NCI-H2081 treated with DMSO at 0.1 percent for 48 hours (cell line): ENCODE measurements at places on chromosomes 4 and X.

DNA sequence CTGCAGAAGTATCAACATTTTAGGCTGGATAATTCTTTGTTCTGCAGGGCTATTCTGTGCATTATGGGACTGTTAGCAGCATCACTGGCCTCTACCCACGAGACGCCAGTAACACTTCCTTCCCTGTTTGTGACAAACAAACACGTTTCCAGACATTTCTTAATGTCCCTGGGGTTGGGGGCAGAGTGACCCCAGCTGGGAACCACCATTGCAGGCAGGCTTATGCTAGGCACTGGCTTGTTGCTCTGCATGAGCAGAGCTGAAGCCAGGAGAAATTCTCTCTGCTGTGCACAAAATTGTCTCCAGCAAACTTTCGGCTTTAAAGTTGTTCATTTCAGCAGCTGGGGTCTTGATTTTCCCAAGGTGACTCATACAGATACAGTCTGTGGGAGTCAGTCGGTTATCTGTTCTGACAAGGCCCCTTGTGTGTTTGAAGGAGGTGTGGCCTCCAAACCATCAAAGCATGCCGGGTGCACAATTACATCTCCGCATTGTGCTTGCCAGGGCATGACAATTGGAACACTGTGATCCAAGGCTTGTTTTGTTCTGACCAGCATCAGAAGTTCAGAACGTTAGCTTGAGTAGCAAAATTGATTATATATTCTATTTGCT, 156.4 kb upstream of the BOD1L1 start:
- no peak for DNase-seq

DNA sequence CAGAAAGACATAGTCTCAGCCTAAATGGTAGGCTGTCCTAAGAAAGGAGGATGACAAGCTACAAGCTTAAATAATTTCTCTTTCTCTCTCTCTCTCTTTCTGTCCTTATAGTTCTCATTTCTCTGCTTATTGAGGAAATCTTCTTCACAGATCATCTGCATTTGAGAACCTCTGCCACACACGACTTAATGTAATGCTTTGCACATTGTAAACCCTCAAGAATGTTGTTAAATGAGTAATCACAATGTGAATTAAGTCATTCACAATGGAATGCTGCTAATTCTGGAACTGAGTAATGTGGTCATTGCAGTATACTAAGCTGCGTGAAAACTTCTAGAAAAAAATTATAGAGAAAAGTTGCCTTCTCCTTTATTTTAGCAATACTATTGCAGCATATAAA, 508.9 kb upstream of the FTHL17 start:
- no peak for DNase-seq

DNA sequence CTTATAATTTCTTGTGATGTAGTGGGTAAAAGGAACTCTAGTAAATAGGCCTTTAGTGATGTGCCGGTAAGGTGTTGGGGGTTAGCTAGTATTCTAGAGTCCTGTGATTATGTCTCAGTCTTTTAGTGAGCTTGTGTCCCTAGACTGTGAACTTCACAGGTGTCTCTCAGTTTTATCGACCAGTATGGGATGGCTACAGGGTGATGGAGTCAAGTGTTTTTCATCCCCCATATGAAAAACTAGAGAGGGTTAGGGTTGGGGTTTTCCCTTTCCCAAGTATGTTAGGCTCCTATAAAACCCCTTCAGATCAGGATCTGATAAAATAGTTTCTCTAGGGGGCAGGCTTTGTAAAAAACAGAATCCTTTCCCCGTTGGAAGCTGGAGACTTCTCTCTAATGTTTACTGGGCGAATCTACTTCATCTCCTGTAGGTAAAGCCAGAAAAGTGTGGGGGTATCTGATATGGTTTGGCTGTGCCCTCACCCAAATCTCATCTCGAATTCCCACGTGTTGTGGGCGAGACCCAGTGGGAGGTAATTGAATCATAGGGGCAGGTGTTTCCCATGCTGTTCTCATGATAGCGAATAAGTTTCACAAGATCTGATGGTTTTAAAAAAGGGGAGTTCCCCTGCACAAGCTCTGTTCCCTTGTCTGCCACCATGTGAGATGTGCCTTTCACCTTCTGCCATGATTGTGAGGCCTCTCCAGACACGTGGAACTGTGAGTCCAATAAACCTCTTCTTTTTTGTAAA, 120.8 kb downstream of the DTHD1 start:
- no peak for DNase-seq

DNA sequence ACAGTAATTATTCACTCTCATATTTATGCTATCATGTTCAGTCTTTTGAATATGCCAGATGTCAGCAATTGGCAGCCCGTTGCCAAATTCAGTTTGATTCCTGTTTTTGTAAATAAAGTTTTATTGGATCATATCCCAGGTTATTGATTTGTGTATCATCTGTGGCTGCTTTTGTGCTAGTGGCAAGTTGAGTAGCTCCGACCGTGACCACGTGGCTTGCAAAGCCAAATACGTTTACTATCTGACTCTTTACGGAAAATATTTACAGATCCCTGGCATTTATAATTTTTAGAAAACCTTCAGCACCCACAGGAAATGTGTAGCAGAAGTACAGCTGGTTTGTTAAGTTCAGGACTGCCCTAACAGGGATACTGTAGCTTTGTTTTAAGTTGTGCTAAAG, 67.4 kb downstream of the VCX2 start:
- peak; percentile 1 for DNase-seq

- DNase-seq = no peak
Measured at GRCh38 chrX:23228950-23229448, 105.7 kb upstream of the PTCHD1 start.

DNA sequence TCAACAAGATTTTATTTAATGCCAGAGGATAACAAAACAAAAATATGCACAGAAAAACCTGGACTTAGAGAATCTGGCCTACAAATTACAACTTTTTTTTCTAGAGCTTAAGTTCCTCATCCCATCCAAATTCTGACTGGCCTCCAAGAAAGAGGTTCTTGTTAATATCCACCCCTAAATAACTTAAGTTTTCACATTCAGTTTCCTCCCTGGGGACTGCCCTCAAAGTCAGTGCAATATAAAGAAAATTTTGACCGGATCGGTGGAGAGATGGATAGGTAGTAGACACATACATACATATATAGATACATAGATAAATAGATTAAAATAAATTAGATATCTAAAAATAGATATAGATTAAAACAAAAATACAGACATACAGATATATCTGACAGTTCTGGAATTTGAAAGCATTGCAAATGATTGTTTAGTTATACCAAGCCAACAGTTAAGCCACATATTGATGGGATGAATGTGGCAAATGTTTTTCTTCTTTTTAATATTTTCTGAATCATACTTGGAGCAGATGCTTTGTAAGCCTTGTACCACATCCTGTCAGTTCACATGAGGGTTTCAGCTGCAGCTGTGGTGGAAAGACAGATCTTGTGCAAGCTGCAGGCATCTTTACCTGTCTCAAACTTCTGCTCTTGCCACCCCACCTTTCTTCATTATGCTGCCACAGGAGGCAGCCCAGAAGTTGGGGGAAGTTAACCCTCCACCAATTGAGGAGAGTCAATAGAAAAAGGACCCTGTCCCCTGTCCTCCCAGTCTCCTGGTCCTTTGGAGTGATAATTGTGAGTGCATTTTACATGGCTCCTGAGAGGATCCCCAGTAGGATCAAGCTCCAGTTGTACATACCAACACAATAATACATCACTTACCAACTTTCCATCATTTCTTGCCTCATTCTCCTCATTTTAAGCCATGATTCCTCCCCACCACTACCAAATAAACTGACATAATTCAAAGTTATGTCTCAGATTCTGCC, 58.5 kb upstream of the PRDM8 start:
- no peak for DNase-seq

- DNase-seq = no peak
Measured at GRCh38 chr4:5503336-5503936, 204.9 kb downstream of the EVC2 start.

DNA sequence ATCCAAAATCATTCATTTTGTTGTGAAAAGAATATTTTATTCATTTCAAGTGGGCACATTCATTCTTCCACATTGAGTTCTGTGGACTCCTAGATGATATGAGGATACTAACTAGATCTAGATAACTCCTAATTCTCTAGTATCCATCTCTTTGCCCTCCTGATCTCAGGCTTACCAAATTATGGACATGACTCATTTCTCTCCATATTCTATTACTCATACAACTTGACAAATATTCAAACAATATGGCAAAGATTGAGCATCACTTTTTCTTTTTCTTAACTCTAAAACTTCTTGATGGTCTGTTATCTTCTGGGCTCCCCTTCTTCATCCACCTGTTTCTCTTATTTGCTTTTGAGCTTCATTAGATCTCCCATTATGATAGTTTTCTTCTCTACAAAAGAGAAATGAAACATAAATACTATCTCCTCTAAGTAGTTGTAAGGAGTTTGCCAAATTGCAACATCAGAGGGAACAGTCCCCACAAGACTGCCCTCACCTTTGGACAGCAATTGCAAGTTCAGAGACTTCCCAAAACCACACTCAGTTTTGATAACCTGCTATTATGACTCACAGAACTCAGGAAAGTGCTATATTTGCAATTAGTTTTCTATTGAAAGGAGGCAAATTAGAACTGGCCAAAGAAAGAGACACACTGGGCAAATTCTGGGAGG, 422.9 kb downstream of the SPRY1 start:
- no peak for DNase-seq

GRCh38 chr4:70863099-70863790, 23.6 kb upstream of the GRSF1 start:
- no peak for DNase-seq

- DNase-seq = no peak
Measured at GRCh38 chr4:151692821-151693673, 67.8 kb downstream of the GATB start.

DNA sequence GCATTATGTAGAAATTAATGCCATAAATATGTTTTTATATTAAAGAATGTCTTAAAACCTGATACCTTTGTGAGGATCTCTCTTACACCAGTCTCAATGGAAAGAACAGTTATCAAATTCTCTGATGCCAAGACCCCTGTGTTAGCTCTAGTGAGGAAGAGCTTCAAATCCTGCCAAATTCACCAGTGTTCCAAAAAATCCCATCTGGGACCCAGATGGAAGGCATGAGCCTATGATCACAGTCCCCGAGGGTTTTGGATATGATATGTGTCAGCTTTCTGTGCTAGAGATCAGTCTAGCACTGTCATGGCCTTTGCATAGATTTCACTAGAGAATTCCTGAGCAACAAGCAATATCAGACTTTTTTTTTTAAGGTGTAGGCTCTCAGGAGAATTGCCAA, 412.1 kb downstream of the UBE2NL start:
- no peak for DNase-seq

- no peak for DNase-seq
Measured at GRCh38 chr4:1155314-1155713, 17.1 kb downstream of the SPON2 start.
